ENCODE measurements at places on chromosomes 3 and 15.

- DNase-seq = no peak
These were observed 421 bp downstream of the BMF start for GRCh38 chr15:40108061-40108854.

GRCh38 chr3:151305060-151305774 is 11.4 kb downstream of the GPR87 start:
- no peak for DNase-seq

- DNase-seq = no peak
These were observed 461.3 kb downstream of the AGBL1 start for GRCh38 chr15:86540840-86541467.

- no peak for DNase-seq
These were observed 4.3 kb downstream of the MASP1 start for GRCh38 chr3:187287256-187287655.

DNA sequence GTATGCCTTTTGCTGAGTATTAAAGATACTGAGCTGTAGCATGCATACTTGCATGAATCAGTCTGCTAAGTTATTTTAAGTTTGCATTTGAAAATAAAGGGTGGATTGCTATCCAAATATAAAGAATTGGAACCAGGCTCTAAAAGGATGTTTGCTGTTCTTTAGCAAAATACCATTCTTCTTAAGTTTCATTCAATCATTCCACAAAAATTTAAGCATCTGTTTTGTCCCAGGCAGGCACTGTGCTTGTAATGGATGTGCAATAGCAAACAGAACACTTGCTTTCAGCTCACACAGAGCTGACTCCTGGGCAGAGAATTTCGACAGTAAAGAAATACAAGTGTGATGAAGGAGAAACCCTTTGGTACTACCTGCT is 151.1 kb downstream of the PGPEP1L start:
- DNase-seq = no peak

DNA sequence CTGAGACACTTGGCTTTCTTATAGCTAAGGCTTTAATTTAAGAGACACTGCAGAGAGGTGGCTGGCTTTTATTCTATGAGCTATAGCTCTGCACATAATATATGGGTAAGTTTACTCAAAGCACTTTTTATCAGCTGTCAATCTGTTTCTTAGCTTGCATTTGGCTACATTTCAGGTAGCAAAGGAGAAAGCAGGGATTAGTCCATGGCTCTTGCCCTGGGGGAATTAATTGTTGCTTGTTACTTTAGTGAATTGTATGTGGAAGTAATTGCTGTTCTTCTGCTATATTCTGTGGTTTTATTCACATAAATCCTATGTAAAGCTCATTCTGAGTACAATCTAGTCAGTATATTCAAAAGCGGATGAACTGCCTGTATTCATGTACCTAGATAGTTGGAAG is 14.4 kb upstream of the CCDC39 start:
- no peak for DNase-seq

DNA sequence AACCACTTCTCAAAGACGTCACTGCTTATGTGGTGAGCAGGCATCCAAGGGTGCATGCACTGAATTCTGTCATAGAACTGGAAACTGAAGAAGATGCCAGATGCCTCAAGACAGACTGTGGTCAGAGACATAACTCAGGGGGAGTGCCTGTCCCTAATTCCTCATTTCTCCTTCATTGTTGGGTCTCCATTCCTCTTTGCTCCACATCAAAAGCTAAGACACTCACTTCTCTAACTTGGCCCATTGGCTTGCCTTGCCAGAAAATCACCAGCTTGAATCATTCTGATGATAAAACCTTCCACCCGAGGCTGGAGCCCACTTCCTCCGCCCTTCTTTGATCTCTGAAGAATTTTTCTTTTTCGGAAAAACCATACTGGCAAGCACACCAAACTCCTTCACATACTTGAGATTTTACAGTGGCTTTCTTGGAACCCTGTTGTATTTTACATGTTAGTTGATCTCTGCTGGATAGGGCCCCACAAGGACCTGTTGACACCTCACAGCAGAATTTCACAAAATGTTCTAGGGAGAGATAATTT is 69.9 kb downstream of the COL8A1 start:
- no peak for DNase-seq

DNA sequence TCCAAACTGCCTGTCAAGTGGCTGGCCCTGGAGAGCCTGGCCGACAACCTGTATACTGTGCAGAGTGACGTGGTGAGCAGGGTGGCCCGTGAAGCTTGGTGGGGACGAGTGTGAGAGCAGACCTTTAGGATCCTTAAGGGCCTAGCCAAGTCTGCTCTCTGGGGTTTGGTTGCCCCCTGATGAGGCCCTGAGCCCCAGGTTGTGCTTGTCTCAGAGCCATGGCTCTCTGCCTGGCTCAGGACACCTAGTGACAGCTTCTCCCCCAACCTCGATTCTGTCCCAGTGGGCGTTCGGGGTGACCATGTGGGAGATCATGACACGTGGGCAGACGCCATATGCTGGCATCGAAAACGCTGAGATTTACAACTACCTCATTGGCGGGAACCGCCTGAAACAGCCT is 14.4 kb downstream of the TYRO3 start:
- no peak for DNase-seq

DNA sequence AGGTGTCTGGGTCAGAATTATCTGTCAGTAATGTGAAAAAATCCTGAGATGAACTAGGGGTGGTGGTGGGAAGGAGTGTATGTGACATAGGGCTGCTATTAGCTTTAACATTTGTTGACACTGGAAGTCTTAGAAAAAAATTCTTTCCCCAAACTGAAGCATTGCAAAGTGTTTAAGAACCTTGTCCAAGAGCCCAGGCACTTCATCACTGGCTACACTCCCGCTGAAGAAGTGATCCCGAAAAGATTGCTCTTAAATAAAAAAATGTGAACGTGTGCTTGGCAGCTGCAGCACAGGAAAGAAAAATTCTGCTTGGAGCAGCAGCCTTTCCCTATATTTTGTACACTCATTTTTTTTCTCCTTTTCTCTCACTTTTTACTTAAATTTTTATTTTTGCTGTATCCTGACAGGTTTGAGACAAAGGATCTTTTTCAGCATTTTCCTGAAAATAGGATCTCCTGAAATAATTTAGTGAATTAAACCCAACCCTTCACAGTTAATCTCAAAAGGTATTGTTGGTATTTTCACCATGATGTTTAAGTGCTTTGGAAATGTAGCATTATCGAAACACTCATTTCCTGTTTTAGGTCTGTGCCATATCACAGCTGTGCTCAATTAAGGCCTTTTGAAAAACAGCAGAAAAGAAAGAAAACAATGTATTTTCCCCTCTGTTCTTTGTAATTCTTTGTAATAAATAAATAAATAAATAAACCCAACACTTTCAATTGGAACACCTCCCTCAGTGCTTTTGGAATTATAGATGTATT is 477.6 kb downstream of the ZNF385D start:
- no peak for DNase-seq

GRCh38 chr3:58514405-58514804 is 22.5 kb downstream of the KCTD6 start:
- DNase-seq = no peak

Data from inflammatory macrophage treated with lipopolysaccharide for 4 hours (primary cell).